GDM1 (cell line): ENCODE measurements at places on chromosomes 5 and 9.

DNA sequence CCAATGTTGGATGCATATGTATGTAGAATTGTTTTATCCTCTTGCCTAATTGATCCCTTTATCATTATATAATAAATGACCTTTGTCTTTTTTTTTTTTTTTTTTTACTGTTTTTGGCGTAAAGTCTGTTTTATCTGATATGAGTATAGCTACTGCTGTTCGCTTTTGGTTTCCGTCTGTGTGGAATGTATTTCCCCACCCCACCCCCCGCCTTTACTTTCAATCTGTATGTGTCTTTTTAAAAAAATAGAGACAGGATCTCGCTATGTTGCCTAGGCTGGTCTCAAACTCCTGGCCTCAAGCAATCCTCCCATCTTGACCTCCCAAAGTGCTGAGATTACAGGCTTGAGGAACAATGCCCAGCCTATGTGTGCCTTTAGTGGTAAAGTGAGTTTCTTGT is 11.3 kb downstream of the AHRR start:
- no peak for DNase-seq

DNA sequence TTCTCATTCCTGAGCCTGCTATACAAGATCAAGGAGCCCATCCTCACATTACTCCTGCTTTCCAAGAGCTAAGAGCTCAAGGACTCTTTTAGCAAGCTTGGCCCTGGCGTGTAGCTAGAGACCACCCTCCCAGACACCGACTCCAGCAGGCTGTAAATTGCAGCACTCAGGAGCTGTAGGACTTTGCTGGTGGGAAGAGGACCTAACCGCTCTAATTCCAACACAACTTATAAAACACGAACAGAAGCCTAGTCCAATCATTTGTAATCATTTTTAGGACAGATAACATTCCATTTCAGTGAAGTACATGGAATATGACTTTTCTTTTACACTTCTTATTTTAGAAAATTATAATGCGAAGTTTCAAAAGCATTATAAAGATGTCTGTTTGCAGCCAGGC is 219.9 kb downstream of the NXNL2 start:
- DNase-seq: no peak

GRCh38 chr9:137052998-137053943 is 590 bp downstream of the ENTPD2 start:
- no peak for DNase-seq

GRCh38 chr5:13990896-13991295 is 46.4 kb upstream of the DNAH5 start:
- no peak for DNase-seq
